Kidney epithelial cell (primary cell): ENCODE measurements at places on chromosomes 11 and 22. TPM values are rescaled to one million over a fixed set of nuclear protein-coding genes. Genes with fewer than 3 reads are reported as not detected.
A peak's percentile ranks its signal among the peaks of the same experiment; 100 is the strongest.

DNA sequence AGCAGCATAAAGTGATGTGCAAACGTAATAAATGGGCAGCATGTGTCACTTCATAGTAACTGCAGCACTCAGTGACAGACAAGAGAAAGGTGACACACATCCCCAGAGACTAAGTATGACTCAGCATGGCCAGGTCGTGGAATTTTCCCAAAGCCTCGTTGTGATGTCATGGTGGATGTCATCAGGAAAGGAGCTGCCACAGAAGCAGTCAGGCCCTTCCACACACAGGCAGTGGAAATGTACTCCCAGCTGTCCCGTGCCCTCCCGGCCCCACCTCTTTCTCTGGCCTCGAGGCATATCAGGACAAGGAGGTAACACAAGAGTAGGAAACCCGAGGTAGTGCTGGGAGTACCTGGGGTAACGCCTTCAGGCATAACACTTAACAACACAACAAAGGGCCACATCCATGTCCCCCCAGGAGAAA lies 8.1 kb downstream of the PC start:
- peak; percentile 80 for DNase-seq

DNA sequence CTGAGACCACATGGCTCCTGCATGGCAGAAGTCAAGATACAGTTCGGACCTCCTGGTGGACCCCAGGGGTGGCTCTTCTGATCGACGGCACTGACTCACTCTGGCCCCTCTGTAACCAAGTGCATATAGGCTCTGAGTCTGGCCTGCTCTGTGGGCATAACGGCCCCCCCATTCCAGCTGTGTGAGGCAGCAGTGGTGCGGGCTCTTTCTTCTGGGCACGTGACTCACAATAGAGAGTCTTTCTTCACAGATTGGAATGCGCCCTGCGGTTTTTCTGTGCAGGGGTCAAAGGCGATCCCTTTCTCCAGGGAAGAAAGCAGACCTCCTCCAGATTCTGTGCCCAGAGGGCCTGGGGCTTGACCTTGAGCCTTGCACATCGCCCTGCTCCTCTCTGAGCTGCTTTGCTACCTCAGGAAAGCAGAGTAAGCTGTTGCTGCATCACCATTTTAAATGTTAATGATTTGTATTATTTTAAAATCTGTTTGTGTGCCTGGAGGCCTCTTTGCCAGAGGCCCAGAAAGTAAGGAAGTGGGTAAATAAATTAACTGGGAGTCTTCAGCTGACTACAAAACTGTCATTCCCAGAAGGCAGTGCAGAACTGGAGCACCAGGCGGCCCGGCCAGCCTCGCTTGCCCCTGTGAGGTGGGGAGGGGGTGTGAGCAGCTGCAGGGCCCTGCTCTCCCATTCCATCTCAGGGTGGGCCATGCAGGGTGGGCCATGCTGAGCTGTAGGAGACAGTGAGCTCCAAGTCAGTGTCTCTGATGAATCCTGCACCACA lies 199.0 kb downstream of the GRIK4 start:
- peak; percentile 81 for DNase-seq

TSSK2 gene
- total RNA-seq, result not detected in 2 replicates

- no peak for DNase-seq
Measured at GRCh38 chr11:106913141-106913540, 105.1 kb downstream of the GUCY1A2 start.

- no peak for DNase-seq
Measured at GRCh38 chr22:22061085-22062077, 78.8 kb upstream of the TOP3B start.

- no peak for DNase-seq
Measured at GRCh38 chr11:130808541-130808940, 107.7 kb downstream of the SNX19 start.

SHISAL1 gene
- 0.71 and 1.4 TPM in 2 replicates for total RNA-seq

DNA sequence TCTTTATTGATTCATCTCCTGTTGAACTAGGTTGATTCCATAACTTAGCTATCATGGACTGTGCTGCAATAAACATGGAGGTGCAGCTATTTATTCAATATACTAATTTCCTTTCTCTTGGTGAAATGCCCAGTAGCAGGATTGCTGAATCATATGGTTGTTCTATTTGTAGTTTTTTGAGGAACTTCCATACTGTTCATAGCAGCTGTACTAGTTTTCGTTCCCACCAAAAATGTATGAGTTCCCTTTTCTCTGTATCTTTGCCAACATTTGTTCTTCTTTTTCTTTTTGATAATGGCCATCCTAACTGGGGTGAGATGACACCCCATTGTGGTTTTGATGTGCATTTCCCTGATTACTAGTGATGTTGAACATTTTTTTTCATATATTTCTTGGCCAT lies 87.2 kb upstream of the NAV2 start:
- no peak for DNase-seq

GRCh38 chr11:7787239-7787638 lies 9.5 kb downstream of the OR5P2 start:
- no peak for DNase-seq

GRCh38 chr22:38009000-38009806 lies 24.8 kb upstream of the SOX10 start:
- no peak for DNase-seq

PAX6 gene
- total RNA-seq, result 0.21 and 1.1 TPM in 2 replicates

OR5B2 gene
- total RNA-seq, result not detected in 2 replicates

- no peak for DNase-seq
Measured at GRCh38 chr11:61453695-61454094, 23.8 kb downstream of the SDHAF2 start.
